BE2C (cell line): ENCODE measurements at places on chromosomes 1 and 21.

DNA sequence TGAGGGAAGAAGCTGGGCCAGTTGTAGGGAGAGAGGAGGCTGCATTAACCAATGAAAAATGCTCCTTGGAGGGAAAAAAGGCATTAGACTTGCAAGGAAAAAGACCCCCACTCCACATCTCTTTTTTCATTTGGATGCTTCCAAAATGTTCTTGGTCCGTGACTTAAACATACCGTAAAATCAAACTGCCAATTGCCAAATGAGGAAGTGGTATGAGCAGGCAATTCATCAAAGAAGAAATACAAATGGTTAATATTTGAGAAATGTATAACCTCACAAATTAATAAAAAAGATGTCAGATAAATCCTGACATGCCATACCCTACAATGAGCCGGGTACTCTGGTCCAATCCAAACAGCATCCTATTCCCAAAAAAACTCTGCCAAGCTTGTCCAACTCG, 30.6 kb downstream of the KANK4 start:
- no peak for DNase-seq

GRCh38 chr1:11499601-11500331, 20.8 kb downstream of the DISP3 start:
- no peak for DNase-seq

DNA sequence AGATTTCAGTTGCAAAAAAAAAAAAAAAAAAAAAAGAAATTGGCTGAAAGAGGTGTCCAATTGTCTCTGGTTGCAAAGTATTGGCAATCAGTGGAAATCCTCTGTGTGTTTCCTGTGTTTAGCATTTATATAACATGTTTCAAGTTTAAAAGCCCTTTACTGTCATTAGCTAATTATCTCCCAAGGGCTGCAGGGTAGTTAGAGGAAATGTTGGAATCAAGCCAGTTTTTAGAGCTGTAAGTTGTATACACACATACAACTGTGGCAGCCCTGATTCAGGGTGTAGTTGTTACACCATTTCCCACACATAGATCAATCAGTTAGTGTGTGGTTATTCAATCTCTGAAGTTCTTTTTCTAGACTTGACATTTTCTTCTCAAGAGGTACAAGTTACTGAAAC, 8.9 kb upstream of the ZNF326 start:
- DNase-seq = no peak

DNA sequence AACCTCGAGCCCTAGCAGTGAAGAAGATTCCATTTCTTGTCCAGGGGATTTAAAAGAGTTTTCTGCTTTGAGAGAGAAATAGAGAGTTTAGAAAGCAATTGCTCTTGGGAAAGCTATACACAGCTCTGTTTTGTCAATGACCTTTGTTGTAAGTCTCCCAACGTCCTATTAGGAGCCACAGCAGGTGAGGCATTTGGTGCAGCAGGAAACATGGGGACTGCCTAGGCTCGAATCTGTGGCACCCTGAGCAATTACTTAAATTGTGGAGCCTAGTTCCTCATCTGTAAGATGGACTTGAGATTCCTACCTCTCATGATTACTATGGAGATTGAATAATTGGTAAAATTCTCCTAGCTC, 8.2 kb downstream of the DCLRE1B start:
- no peak for DNase-seq

DNA sequence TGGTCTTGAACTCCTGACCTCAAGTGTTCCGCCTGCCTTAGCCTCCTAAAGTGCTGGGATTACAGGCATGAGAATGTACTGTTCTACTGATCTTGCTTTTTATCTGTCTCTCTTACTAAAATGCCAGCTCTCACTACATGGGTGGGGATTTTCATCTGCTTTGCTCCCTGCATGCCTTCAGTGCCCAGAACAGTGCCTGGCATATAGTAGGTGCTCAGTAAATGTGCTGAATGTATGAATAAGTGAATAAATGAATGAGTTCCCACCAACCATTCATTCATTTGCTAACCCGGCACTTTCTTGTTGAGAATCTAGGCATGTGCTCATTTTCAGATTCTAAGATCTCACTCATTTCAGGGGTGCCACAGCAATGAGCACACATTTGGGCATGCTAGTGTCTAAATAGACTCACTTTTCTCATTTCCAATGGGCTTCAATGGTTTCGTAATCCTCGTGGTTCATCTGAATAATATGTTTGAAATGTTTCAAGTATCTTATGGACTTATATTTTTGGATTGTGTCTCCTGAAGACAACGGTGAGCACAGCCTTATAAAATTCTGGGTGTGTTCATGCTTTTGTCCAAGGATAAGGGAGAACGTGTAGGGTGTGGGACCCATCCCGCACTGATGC, 7.6 kb downstream of the DHRS3 start:
- no peak for DNase-seq

- DNase-seq = no peak
Measured at GRCh38 chr1:178942285-178943198, 71.7 kb upstream of the ANGPTL1 start.

DNA sequence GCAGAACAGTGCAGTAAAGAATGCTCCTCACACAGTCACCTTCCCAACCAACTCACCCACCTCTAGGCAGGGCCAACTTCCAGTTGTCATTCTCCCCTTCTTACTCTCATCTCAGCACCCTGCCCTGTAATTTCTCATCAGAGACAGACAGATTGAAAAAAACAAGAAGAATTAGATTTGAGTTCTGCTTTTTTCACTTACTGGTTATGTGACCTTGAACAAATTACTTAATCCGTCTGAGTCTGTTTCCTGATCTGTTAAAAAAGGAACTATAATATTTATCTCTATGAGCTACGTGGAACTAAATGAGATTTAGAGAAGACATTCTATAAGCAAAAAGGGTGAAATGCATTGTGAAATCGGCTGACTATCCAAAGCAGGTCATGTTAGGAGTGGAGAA, 330.3 kb downstream of the ZNF326 start:
- no peak for DNase-seq

DNA sequence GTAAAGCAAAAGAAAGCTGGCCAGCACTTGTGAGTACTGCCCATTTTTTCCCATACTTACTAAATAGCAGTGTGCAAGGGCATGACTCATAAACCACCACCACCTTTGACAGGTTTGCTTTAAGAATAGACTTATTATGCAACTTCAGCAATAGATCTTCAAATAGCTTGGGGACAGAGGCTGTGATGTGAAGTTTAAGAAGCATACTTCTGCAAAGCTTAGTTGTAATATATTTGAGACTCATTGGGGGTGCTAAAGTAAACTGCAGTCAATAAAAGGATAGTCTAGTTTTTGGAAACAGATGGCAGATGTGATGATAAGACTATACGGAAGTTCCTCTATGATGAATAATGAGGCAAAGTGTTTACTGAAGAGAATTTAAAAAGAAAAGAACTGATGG, 210.0 kb downstream of the PLA2G4A start:
- DNase-seq = no peak

DNA sequence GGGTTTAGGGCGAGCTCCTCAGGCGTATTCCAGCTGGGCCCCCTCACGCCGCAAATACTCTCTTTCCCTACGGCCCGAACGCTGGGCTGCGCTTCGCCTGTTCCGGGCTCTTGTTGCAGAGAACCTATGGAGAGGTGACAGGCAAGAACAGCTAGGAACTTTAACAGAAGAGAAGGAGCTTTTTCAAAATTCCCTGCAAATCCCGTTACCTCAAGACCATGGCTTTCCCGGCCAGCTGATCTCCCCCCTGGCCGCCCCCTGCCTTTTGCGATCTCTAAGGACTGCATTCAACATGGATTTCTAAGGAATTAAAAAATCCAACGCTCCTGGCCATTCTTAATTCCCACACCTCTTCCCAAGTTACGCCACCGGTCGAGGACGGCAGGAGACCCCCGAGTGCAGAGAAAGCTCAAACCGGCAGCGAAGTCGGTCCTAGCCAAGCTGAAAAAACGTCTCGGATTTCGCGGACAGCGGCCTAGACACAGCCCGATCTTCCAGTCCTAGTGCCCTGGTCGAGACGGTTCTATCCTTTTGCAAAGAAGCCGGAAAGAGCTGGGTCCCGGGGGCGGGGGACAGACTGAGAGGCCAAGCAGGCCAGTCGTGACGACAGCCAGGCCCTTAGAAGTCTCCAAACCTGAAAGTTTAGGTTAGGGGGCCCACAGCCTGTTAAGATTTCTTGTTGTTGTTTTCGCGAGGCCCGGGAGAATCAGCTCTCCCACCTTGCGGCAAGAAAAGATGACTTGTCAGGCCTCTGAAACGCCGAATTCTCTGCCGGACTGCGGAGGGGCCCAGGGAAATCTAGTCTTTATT, 1.1 kb upstream of the TBX15 start:
- no peak for DNase-seq

DNA sequence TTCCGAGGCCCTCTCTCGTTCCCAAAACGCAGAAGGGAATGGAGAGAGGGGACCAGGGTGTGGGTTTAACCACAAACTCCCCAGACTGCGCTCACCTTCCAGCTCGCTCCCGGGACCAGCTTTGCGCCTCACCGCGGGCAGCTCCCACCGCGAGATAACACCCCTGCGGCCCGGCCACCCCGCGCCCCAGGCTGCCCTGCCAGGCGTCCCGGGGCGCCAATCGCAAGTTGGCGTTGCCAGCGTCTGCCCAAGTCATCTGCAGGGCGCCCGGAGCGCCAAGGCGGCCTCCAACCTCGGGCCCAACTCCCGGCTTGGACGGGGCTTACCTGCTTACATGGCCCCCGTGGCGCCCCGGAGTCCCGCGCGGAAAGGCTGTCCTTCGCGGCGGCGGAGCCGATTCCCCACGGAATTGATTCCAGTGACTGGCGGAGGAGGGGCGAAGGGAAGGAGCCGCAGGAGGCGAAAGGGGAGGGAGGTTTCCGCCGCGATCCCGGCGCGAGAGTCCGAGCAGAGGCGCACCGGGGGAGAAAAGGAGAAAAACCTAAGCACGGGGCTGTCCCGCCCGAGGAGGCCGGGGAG, 456 bp downstream of the PTPN14 start:
- DNase-seq = peak; percentile 22

- no peak for DNase-seq
Measured at GRCh38 chr1:172776071-172776470, 117.2 kb downstream of the FASLG start.

DNA sequence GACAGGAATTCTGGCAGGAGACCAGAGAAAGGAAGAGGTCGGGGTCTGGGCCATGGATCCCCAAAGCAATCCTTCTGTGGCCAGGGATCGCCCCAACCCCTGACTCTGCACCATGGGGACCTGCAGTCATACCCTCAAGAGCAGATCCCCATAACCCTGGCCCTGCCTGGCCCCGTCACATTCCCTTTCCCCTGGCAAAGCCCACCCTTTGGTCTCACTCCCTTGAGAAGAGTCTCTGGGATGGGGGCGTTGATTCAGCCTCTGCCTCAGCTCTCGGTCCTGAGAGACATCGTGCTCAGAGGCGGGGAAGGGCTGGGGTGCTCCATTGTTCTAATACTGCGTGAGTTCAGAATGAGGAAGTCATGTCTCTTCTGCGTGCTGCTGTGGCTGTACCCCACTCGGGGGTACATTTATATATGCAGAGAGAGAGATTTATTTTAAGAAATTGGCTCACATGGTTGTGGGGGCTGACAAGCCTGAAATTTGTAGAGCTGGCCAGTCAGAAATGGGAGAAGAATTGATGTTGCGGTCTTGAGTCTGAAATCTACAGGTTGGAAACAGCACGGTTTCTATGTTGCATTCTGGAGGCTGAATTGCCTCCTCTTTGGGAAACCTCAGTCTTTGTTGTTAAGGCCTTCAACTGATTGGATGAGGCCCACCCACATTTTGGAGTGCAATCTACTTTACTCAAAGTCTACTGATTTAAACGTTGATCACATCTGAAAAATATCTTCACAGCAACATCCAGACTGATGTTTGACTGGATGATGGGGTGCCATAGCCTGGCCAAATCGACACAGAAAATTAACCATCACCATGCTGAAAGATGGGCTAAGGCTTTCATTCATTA, 4.2 kb upstream of the PADI2 start:
- no peak for DNase-seq

- no peak for DNase-seq
Measured at GRCh38 chr21:29928537-29928936, 11.3 kb downstream of the GRIK1 start.

GRCh38 chr1:56920591-56921001, 45.2 kb downstream of the C8B start:
- DNase-seq = no peak

DNA sequence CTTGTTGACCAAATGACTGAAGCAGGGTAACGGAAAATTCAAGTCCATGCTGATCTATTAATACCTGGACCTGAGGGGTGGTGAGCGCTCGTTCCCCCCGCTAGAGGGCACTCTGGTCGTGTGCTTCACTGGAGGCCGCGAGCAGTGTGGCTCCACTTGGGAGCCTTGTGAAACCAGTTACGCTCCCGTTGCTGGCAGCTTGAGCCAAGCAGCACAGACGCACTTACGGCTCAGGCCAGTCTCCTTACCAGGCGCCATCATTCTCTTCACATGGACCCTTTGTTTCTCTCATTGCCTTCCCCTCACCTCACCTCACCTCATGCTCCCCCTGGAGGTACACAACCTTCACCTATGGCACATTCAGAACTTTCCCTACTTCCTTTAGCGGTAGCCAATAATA, 49.7 kb upstream of the TSPAN2 start:
- peak; percentile 78 for DNase-seq

DNA sequence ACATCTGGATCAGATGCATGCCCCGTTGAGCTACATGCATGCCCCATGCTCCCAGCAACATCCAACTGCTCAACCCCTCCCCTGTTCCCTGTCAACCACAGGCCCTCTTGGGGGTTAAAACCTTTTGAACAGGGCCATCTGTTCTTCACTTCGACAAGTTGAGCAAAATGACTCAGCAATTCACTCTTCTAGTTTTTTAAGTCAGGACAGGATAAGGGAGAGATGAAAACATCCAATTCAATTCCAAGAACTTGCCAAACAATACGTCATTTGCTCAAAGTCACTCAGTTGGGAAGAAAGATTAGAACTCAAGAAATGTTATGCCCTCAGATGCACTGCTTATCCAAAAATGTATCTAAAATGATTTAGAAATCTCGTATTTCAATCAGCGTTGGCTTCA, 46.1 kb upstream of the MTF2 start:
- peak; percentile 7 for DNase-seq

DNA sequence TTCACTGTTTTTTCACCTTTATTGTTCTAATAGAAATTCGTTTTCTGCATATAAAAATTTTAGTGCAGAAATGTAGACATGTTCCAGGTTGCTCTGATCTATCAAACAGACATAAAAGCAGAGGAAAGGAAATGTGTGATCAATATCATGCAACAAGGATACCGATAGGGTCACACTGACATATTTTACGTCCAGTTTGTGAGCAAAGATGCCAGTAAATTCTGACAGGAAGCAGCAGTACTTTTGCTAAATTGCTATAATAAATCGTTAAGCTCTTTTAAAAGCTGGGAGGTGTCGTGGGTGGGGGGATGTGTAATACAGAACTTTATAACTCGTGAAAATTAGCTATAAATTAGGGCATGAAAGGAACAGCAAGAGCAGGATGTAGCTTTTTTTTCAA, 955.2 kb downstream of the BRINP3 start:
- DNase-seq = no peak

GRCh38 chr21:44958471-44959191, 18.8 kb downstream of the SLX9 start:
- DNase-seq = no peak

GRCh38 chr1:230857077-230857476, 11.2 kb downstream of the C1orf198 start:
- DNase-seq = no peak

GRCh38 chr1:174989536-174990220, 10.1 kb upstream of the CACYBP start:
- no peak for DNase-seq
